ENCODE measurements at places on chromosomes 6 and 20.

GRCh38 chr20:57896017-57896416 lies 186.2 kb upstream of the PMEPA1 start:
- DNase-seq, result no peak

DNA sequence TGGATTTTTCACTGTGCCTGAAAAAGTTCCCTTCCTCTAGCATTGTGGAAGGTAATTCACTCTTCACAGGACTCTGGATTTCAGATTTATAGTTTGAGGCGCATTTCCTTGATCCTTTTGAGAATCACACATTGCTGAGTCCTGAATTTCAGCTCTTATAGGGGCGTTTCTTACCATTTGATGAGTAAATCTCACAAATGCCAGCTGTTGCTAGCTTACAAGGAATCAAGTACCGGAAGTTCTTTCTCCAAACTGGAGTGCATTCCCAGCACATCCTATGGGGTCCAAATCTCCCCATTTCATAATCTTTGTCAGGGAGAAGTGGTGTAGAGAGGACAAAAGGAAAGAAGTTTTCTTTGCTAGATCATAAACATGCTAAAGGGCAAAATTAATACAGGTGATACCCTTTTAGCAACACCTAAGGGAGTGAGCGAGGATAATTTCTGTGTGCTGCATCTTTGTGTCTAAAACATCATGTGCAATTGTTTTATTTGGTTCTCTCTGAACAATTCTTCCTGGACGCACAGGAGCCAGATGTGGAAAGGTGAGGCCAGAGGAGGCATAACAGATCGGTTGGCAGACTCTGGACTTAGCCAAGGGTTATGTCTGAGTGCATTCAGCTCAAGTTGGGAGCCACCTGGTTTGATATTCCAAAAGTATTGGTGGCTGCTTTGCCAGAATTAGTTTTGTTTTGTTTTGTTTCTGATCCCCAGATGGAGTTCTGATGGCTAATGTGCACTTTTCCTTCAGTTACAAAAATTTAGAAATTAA lies 37.4 kb upstream of the EYA2 start:
- no peak for DNase-seq

GRCh38 chr6:41157323-41157722 lies 3.2 kb upstream of the TREML1 start:
- DNase-seq, result no peak

- DNase-seq, result no peak
These were observed 11.3 kb downstream of the ZHX3 start for GRCh38 chr20:41306061-41306727.

Data from NCI-H2029 treated with DMSO at 0.1 percent for 48 hours (cell line).